ENCODE measurements at places on chromosomes 1 and 21.
A peak's percentile ranks its signal among the peaks of the same experiment; 100 is the strongest.

DNA sequence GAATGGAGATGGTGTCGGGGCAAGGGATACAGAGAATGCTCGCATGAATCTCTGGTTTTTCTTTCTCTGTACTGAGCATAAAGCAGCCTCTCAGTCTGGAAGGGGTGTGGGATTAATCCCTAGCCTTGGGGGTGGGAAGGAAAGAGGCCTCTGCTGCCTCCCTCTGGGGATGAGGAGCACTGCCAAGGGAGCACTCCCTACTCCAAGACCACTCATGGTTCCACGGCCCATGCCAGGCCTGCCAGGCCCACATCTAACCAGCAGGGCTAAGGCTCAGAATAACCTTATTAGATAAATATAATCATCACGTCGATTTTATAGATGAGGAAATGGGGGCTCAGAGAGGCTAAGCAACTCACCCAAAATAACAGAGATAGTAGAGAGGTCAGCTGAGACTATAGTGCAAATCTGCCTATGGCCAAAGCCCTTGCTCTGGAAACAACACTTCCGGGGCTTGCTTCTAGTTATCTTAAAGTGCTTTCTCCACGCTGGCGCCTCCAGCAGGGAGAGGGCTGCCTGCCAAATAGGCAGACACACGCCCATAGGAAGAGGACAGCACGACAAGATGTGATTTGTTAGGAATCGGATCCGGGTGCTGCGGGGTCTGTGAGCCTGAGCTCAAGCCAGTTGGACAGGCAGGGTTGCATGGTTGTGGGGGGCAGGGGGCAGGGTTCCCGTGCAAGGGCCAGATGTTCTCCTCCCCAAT, 522 bp downstream of the TEX35 start:
- DNase-seq: no peak

GRCh38 chr1:195026792-195027191, 1581.4 kb downstream of the KCNT2 start:
- DNase-seq: no peak

DNA sequence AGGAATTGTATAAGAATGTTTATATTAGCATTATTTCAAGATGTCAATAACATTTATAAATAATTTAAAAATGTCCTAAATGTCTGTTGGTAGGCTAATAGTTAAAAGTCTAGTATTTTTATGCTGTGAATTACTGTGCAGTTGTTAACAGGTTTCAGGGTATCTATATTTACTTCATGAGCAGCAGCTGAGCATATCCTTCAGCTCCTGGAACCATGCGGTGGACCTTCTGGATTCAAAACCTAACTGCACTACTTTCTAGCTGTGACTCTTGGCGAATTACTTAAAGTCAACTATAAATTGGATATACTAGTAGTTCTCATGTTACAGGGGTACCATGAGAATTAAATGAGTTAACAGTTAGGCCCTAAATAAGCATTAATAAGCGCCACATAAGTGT, 3.7 kb downstream of the CEP350 start:
- no peak for DNase-seq

DNA sequence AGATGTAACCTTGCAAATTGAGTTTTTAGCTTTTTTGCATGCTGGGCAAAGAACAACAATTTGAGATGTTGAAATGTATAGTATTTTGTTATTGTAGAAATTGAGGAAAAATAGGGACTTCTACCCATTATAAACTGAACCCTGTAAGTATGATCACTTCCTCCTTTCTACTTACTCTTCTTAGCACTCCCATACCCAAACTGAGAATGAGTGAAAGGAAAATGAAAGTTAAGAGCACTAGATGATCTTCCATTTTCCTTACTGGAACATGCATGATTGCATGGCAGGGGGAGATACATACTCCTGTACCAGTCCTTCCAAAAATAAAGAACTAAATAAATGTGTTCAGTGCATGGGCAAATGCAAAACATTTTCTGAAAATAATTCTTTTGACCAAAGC, 107.4 kb upstream of the KIAA1614 start:
- no peak for DNase-seq

DNA sequence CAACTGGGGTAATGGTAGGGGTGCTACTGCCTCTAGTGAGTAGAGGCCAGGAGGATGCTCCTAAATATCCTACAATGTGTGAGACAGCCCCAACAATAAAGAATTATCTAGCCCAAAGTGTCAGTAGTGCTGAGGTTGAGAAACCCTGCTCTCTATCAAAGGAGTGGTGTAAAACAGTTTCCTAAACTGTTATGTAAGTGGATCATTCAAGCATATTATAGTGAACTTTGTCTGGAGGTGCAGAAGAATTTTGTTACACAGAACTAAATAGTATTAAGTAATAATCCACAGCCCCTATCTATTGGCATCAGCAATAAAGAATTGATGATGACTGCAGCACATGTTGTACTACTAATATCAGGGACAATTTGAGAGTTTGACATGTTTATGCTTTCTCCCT, 20.3 kb upstream of the TARS2 start:
- no peak for DNase-seq

DNA sequence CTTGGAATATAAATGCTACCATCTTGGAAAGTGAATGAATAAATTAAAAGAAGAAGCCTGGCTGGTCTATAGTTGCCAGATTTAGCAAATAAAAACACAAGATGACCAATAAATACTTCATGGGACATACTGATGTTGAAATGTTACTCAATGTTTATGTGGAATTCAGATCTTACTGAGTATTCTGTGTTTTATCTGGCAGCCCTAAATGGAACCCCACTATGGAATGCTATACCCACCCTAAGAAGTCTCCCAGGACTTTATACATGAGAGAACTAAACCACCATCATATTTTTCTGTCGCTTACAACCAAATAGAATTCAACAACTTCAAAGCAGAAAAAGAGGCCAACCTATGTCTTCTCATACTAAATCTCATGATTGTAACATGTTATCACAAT, 177.6 kb upstream of the HMCN1 start:
- DNase-seq: no peak

- DNase-seq: no peak
Measured at GRCh38 chr1:87615901-87616300, 287.2 kb downstream of the LMO4 start.

GRCh38 chr21:44377201-44377921, 23.9 kb downstream of the TRPM2 start:
- DNase-seq: no peak

DNA sequence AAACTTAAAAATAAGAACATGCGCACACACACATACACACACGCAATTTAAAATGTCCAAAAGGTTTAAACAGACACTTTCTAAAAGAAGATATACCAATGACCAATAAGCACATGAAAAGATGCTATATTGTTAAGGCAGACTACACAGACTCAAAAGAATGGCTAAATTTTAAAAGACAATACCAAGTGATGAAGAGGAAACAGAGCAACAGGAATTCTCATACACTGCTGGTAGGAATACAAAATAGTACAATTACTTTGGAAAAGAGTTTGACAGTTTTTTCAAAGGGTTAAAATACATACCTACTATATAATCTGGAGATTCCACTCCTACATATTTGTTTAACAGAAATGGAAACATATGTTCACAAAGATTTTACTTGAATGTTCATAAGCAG, 239.6 kb upstream of the SAMSN1 start:
- DNase-seq: no peak

DNA sequence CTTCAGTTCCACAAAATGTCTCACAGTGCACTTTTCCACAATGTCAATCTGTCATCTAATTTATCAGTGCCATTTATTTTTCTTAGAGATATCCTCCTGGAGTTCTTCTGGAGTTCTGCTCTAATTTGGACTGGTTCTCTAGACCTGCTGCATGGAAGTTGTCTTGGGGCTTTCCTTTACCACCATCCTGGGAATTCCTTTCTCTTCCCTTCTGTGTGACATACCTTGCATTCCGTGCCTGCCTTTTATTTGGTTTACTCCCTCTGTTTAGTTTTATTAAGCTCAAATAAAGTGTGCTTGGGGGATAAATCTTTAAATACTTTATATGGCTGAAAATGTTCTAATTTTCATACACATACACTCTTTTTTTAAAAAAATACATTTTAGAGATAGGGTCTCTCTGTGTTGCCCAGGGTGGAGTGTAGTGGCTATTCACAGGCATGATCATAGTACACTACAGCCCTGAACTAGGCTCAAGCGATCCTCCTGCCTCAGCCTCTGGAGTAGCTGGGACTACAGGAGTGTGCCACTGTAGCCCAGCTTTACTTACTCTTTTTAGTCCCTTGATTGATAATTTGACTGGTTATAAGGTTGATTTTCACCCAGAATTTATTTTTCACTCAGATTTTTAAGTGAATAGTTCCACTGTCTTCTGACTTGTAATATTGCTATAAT, 14.4 kb downstream of the MTF2 start:
- no peak for DNase-seq

DNA sequence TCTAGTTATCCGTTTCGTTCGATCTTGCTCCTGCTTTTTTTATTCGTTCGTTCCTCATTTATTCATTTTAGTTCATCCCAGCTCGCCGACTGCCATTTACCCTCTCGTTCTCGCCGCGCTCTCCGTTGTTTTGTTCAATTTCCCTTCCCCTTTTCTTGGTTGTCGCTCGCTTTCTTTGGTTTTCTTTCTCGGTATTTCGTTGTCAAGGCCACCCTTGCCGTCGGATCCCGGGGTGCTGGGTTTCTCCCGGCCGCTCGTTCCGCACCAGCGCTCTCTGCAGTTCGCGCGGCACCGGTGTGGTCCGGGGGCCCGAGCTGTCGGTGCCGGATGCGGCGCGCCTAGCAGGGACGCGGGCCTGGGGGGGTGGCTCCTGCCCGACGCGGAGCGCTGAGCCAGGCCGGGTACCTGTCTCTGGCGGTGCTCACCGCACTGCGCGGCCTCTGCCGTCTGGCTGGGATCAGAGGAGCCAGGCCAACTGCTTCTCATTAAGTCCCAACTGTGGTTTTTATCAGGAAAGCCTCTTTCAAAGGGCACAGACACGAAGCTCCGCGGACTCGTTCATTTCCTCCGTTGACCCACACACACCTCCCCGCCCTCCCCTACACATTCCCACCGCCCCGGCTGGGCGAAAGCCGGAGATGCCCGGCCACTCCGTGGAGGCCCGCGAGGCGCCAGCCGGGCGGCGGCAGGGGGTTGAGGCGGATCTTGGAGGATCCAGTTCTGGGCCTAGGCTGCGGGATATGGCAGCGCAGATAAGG, 1.6 kb downstream of the ALX3 start:
- no peak for DNase-seq

GRCh38 chr1:227895828-227896685, 51.7 kb downstream of the WNT9A start:
- DNase-seq: peak; percentile 6

GRCh38 chr1:238675221-238675620, 711.1 kb upstream of the CHRM3 start:
- DNase-seq: no peak

- DNase-seq: no peak
Measured at GRCh38 chr1:63475761-63476160, 47.3 kb downstream of the ITGB3BP start.

DNA sequence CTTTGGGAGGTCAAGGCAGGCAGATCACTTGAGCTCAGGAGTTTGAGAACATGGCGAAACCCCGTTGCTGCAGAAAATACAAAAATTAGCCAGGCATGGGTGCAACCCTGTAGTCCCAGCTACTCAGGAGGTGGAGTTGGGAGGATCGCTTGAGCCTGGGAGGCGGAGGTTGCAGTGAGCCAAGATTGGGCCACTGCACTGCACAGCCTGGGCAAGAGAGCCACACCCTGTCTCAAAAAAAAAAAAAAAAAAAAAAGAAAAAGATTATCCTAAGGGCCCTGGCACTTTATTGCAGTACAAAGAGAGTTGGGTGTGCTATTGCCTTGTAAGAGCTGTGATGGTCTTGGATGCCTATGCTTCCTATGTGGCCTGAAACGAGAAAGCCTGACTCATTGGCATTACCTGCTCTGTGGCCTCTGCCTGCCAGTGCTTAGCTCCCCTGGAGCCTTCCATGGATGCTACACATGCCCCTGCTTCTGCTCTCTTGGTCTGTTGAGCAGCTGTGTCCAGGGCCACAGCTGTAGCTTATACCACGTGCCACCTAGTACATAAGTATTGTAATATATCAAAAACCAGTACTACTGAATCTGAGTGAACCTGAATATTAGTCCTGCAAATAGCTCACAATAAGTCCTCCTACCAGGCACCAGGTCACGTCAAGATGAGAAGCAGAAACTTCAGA, 45.8 kb downstream of the DNAJC6 start:
- no peak for DNase-seq

- DNase-seq: no peak
Measured at GRCh38 chr21:44461464-44462001, 6.2 kb downstream of the LRRC3 start.

GRCh38 chr1:88472714-88473113, 211.4 kb upstream of the PKN2 start:
- DNase-seq: no peak

GRCh38 chr1:168261390-168261789, 19.3 kb upstream of the TBX19 start:
- no peak for DNase-seq

GRCh38 chr1:203225071-203225470, 4.4 kb downstream of the CHIT1 start:
- DNase-seq: no peak

- no peak for DNase-seq
Measured at GRCh38 chr1:155184351-155184811, 10.7 kb downstream of the TRIM46 start.

- DNase-seq: no peak
Measured at GRCh38 chr1:24309762-24310485, 9.2 kb upstream of the GRHL3 start.

DNA sequence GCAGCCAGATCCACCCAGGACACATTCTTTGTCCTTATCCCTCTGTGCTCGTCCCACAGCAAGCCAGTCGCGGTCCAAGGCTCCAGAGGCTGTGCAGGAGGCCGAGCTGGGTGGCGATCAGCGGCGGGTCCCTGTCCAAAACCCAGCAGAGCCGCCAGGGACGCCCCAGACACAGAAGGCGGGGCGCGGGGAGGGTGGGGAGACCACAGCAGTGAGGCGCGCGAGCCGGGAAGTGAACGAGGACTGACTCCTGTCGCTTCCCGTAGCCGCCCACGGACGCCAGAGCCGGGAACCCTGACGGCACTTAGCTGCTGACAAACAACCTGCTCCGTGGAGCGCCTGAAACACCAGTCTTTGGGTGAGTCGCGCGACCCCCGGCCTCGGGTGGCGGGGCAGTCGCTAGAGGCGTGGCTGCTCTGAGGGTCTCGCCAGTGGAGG, at the start of gene LGALS8:
TSS of gene LGALS8 (plus strand) at position 279 of the 438 bp plus-strand sequence. CDS start 2,089 bp downstream, outside the sequence.
- peak; percentile 69 for DNase-seq

- no peak for DNase-seq
Measured at GRCh38 chr1:161718559-161719324, 2.6 kb upstream of the FCRLB start.

GRCh38 chr1:219031809-219032208, 141.9 kb upstream of the LYPLAL1 start:
- no peak for DNase-seq

GRCh38 chr1:110060034-110060661, 10.3 kb downstream of the ALX3 start:
- DNase-seq: no peak

All from HAP-1 (cell line).